Stromal cell of bone marrow (primary cell): ENCODE measurements at places on chromosomes 1 and 21.

- DNase-seq: no peak
These were observed 433 bp upstream of the KAZN start for GRCh38 chr1:14598007-14598497.

DNA sequence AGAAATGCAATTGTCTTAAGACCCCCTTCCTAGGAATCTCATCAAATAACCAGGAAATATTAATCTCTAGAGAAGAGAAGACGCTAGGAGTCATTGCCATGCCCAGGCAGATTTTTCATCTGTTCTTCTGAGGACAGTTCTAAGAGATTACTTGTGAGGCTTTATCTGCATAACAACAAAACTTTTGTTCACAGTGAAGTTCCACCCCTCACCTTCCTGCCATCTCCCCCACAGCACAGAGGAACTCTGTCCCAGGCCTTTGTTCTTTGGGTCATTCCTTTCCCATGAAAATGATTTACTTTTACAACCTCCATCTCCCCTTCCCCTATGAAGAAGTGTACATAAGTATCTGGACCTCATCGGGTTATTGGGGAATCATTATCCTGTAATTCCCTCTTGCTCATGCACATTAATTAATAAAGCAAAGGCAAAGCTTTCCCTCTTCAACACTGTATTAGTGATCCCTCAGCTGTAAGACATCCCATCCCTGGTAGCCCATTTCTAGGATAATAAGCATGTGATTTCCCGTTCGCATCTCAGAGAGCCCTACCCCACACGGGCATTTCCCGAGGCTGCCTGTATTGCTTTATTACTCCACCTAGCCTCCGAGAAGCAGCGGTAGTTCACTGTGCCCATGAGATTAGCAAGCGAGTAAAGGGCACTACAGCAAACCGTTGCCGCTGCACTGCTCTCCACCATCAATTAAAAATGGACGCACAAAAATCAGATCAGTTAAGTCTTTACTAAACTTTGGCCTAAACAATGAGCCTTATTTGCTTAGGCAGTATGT, 384.4 kb upstream of the CAMK1G start:
- DNase-seq: no peak

- no peak for DNase-seq
These were observed at the start of gene PTPN7 for GRCh38 chr1:202160377-202160940. TSS of gene PTPN7 (minus strand) at chr1:202160602. CDS start at chr1:202159402, 1,200 bp downstream.

- DNase-seq: no peak
These were observed 97.8 kb upstream of the CAMK1G start for GRCh38 chr1:209485751-209486150.

DNA sequence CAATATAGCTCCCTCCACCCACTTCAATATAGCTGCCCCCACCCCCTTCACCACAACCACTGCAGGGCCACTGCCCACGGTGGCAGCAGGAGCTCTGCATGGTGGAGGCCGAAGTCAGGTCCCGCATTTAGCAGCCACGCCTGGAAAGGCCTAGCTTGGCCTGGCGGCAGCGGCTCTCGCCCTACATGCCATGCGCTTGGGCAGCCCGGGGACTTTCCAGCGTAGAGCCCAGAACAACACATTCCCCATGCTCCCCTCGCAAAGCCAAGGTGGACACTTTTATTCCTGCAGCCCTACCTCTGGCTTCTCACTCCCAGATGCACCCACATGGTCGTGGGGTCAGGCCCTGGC, 37.1 kb downstream of the LHX4 start:
- DNase-seq: no peak

- peak; percentile 10 for DNase-seq
These were observed 26.1 kb downstream of the ZP4 start for GRCh38 chr1:237864338-237865244.

GRCh38 chr1:183331091-183331742, 87.0 kb downstream of the NMNAT2 start:
- no peak for DNase-seq

GRCh38 chr1:169312084-169312954, 55.3 kb downstream of the NME7 start:
- peak; percentile 95 for DNase-seq

- DNase-seq: peak; percentile 9
These were observed 676.1 kb downstream of the PTPRU start for GRCh38 chr1:29912425-29912824.

GRCh38 chr1:93399781-93400180, 48.1 kb upstream of the FNBP1L start:
- DNase-seq: no peak

DNA sequence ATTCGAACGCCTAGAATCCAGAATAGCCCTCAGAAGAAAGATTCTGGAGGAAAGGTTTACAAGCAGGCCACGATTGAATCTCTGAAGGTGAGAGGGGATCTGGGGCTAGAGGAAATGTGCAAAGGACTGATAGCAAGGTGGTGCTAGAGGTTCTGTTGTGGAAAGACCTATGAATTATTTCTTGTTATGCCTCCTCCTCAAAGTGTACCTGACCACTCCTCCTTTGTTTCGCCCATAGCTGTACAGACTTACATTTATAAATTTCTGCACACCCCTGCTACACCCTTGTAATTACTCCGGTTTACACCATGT, 986 bp downstream of the TCEANC2 start:
- DNase-seq: no peak

- no peak for DNase-seq
These were observed 25.6 kb downstream of the LRRC42 start for GRCh38 chr1:53971718-53972117.

GRCh38 chr1:229067546-229067945, 203.4 kb upstream of the RAB4A start:
- DNase-seq: no peak

DNA sequence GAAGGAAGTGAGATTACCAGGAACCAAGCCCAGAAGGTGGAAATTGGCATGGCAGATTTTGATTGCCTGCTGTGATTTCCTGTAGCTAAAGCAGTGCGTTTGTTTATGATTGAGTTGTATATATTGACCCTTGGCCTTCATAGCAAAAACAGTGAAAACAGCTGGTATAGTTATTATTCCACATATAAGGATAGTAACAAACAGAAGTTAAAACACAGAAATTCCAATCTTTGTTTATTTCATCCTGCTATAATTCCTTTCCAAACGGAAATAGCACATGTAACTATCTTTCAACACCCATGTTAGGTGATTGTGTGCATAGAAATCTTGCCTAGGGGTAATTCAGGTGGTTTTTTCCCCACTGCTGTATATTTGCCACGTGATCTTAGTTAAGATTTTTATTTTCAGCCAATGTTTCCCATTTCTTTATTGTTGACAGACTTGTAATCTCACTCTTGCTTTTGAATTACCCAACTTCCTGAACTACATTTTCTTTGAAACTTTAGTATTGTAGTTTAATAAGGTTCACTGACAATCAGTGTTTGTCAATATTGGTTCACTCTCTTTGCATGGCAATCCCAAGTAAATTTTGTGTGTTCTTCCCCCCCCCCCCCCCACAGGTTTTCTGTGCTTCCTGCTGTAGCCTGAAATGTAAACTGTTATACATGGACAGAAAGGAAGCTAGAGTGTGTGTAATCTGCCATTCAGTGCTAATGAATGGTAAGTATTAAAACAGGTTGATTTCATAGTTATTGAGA, 102.7 kb downstream of the CC2D1B start:
- no peak for DNase-seq

GRCh38 chr1:156941675-156942074, 21.2 kb downstream of the LRRC71 start:
- no peak for DNase-seq

DNA sequence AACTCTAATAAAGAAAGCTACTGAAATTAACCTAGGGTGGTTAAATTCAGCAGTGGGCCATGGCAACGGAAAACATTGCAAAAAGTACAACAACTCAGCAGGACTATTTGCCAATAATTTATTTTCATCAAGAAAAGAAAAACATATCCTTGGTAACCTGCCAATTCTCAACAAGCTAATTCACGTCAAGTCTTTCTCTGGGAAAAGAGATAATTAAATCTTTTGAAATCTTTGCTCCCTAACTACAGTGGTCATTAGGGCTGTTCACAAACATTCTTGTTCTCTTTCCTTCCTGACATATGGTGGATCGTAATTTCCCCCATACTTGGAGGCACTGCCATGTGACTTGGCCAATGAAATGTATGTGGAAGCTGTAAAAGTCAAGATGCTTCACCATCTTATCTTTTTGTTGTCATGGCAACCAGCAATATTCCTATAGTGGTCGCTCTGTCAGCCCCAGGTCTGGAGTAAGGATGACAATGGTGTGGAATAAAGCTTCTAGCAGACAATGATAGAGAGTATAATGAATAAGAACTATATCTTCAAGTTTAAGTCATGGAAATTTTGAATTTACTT, 29.6 kb upstream of the ZNF326 start:
- DNase-seq: no peak

GRCh38 chr1:85322655-85323054, 46.2 kb upstream of the BCL10 start:
- no peak for DNase-seq

GRCh38 chr1:21129407-21129806, 47.3 kb downstream of the EIF4G3 start:
- no peak for DNase-seq

- peak; percentile 65 for DNase-seq
These were observed 13.2 kb upstream of the SCYL3 start for GRCh38 chr1:169906938-169907337.

- DNase-seq: peak; percentile 38
These were observed 1.1 kb downstream of the AKT3 start for GRCh38 chr1:243848858-243849420.

DNA sequence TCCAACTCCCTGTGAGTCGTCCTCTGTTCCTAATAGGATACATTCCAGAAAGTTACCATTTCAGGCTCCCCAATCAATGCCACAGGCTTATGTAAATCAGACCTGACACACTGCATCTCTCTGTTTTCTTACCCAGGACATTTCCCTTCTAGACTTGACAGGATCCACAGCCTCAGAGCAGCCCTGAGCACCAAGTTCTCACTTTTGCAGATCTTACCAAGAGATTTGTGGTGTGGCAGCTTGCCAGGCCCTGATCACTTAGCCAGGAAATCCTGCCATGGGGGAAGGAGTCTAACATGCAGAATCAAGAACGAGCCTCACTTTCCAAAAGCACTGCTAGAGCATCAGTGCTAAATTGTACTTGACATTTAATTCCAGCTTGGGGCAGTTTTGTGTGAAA, 202.9 kb downstream of the TBX15 start:
- DNase-seq: peak; percentile 26

GRCh38 chr1:164953098-164953497, 394.1 kb downstream of the PBX1 start:
- no peak for DNase-seq

GRCh38 chr1:156804026-156804425, 12.6 kb downstream of the SH2D2A start:
- DNase-seq: no peak

GRCh38 chr1:186420923-186421322, 40.0 kb downstream of the PDC start:
- DNase-seq: no peak

DNA sequence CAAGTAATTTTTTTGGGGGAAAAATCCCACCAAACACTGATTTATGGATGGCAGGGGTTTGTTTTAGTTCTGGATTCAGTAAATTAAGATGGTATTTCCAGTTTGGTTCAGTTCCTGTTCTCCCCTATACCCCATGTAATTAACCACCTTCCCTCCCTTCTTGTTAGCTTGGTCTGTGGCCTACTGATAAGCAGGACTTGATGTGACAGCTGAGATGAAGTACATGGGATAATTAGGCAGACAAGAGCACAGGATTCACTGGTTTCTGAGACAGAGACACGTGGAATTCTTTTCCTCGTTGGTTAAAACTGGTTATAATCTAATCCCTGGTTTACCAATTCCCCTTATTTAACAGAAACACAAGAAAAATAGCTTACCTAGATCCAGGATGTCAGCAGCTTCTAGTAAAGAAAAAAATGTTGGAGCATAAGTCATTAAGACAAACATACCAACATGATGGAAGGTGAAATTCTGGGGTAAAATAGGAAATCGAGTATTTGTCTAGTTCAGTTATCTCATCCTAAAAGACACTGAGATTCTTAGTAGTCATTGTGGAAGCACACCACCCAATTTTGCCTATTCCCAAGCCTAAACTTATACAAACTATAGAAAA, 81.5 kb downstream of the SCMH1 start:
- no peak for DNase-seq

- no peak for DNase-seq
These were observed 37.4 kb downstream of the PRDM2 start for GRCh38 chr1:13737398-13737797.

GRCh38 chr1:232951180-232951579, 769 bp downstream of the NTPCR start:
- no peak for DNase-seq

- no peak for DNase-seq
These were observed 806.2 kb downstream of the PLA2G4A start for GRCh38 chr1:187634940-187635339.

DNA sequence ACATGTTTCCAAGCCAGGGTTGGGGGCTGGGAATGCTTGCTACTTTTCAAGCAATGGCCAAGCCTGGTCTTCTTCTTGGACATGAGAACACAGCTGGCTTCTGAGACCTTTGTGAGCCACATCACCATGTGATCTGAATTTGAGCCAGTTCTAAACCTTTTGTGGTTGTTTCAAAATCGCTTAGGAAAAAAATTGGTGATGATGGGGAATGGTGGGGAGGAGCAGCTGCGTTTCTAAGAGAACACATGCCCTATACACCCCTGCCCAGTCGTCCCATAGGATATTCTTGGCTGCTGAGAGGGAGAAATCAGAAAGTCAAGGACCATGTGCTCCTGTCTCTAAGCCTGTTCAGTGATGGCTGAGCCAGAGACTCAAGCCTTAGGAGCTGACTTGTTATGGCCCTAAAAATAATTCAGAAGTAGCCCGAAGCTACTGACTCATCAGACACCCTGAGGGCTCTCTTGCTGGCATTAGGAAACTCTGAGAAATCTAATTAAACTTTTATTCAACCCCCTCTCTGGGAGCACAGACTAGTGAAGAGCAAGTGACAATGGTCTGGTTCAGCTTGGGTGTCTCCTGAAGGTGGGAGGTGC, 30.5 kb downstream of the CCDC185 start:
- peak; percentile 65 for DNase-seq

GRCh38 chr1:54077359-54077758, 24.0 kb downstream of the TCEANC2 start:
- no peak for DNase-seq

- DNase-seq: no peak
These were observed 92.3 kb upstream of the TARDBP start for GRCh38 chr1:10920063-10920626.

DNA sequence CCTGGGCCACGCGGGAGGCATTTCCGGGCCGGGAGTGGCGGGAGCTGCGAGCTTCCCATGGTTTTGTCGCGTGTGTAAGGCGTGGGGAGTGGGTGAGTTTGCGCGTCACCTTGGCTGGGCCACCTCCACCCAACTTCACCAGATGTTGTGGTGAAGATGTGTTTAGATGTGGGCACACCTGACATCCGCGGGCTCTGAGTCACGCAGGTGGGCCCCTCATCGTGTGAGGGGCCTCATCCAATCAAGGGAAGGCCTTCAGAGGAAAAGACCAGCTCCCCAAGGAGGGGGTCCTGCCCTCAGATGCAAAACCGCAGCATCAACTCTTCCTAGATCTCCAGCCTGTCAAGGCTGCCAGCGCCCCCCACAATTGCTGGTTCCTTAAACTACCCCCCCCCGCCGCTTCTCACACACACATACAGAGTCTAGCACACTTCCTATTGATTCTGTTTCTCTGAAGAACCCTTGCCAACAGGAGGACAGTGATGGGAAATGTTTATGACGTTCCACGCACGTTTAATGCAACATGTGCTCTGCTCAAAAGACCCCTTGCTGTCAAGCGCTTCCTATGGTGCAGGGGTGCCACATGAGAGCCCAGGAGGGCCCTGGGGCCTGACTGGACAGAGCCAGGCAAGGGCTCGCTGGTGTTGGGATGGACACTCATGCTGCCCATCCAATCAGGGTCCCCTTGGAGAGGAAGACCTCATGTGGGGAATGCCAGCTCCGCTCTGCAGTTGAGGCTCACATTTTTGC, 11.9 kb downstream of the ACTRT2 start:
- no peak for DNase-seq
